ENCODE measurements at places on chromosomes 2 and 18.

DNA sequence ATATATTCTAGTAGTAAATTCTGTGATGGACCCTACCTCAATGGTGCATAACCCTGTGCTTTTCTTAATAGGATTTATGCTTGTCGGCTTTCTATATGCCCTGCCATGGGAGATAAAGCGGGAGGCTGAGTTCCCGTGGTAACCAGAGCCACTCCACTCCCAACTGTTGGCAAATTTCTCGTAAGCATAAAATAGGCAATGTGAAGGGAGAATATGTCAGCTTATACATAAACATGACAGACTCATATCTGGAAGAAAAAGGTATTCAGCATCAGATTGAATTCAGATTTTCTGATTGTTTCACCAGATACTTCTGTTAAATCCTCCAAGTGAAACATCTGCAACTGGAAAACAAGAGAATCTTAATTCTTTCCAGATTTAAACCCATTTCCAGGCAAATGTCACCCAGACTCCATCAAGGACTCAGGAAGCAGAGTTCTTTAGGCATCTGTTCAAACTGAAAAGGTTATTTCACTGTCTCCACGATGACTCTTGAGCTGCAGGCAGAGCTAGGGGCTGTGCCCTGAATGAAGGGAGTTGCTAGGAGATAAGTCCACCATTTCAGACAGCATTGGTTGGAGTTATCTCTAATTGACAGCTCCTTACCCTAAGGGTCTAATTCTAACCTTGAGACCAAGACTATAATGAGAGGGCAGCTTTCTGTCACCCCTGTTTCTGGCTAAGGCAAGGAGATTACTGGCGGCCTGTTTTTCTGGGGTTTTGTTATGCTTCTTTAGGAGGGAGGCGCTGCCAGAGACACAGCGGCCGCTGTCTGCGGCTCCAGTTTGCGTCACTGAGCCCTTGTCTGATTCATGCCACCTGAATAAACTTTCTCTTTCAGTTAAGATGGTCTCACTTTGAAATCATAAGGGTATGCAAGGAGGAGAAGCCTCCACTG, 381.3 kb downstream of the SOX11 start:
- DNase-seq = no peak

GRCh38 chr2:237627441-237628246, at the start of gene LRRFIP1:
Gene LRRFIP1 (plus strand): TSS chr2:237627587. CDS start chr2:237627645, 58 bp downstream.
- no peak for DNase-seq

DNA sequence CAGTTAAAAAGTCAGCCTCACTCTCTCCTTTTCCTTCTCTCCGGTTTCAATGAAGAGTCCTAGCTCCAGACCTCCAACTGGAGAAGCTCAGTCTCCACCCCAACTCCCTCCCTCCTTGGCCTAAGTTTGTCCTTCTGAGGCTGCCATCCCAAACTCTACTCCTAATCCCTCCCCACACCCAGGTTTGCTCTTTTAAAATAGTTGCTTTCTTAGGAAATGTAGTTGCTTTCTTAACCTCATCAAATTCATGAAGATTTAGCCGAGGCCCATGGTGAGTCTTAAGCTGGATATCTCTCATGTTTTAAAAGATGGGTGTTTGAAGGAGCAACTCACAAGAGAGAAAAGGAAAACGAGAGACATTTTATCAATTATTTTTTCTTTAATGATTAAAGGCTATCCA, 937 bp upstream of the LANCL1 start:
- DNase-seq = no peak

GRCh38 chr18:50091509-50092244, 103.3 kb downstream of the MYO5B start:
- DNase-seq = no peak

DNA sequence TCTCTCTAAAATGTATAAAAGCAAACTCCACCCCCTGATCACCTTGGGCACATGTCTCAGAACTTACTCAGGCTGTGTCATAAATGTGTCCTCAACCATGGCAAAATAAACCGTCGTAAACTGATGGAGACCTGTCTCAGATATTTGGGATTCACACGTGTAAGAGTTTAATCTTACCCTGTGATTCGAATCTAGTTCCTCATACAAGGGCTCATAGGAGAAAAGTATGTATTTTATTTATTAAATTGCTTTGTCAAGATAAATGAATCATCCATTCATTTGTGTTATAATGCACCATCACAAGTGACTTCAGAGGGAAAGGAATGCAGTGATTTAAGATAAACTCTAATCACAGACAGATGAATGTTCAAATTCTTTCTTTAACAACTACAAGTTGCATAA, 712.5 kb upstream of the LRATD1 start:
- DNase-seq = no peak

DNA sequence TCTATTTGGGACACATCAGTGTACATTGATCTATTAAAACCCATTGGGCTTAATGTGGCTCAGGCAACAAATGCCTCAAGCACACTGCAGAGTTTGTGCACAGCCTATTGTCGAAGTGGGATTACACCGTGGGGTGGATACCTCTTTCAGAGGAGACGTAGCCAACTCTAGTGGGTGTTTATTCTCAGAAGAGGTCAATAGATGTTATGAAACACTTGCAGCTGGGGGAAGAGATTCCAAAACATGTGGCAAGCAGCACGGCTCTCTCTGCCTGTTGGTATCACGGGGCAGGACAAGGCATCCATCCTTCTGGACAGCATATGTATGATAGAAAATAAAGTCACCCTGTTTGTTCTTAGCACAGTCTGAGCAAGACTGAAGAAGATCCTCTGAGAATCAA, 121.4 kb upstream of the COPS8 start:
- no peak for DNase-seq

Measured in NCI-H2081 treated with DMSO at 0.1 percent for 48 hours (cell line).